ENCODE measurements at places on chromosomes 1 and 21.

DNA sequence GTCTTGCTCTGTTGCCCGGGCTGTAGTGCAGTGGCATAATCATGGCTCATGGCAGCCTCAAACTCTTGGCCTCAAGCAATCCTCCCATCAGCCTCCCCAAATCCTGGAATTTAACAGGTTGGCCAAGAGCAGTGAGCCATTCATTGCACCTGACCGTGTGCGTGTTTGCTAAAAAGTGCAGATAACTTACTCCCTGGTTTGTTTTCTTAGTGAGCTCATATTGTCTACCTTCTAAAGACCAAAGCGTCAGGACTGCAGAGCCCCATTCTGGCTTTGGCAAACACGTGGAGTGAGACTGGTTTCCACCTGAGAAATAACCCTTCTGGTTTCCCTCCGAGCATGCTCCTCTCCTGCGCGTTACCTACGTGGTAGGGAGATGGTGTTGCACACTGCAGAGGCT, 32.2 kb upstream of the CA6 start:
- DNase-seq: no peak

DNA sequence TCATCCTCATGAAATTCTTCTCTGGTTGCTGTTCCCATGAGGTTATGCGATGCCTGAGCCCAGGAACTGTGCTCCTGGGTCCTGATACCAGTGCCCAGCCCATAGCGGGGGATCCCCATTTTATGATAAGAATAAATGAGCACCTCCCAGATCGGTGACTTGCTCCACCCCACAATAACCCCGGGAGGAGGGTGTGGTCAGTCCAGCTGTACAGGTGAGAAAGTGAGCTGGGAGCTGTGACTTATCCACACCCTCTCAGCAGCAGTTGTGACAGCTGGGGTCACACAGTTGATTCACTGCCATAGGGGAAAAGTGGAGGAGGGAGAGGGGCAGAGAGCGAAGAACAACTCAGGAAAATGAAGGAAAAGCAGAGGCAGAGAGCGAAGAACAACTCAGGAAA, 33.4 kb downstream of the OR2G3 start:
- DNase-seq: no peak

- DNase-seq: no peak
Measured at GRCh38 chr1:238961790-238962189, 424.6 kb upstream of the CHRM3 start.

DNA sequence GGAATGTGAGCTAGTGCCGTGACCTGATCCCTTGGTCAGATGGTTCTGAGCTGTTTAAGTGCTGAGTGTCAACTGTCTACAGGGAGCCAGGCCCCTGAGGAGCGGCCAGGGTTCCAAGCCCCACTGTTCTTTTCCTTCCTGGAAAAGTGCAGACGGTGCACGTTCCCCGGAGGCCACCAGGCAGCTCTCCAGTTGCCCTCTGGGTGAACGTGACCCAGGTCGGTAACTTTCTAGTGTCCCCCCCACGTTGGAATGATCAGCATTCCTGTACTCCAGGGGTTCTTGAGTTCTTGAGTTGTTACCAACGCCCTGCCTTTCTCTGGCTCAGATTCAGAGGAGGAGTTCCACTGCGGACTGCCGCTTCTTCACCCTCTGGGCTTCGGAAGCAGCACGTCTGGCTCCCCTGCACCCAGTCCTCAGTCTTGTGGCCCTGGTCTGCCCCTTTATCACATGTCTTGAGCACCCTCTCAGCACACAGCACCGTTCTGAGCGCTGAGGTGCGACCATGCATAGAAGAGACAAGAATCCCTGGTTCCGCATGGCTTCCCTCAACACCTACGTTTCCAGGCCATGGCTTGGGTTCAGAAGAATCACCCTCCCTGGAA, 131.5 kb downstream of the DHRS3 start:
- no peak for DNase-seq

DNA sequence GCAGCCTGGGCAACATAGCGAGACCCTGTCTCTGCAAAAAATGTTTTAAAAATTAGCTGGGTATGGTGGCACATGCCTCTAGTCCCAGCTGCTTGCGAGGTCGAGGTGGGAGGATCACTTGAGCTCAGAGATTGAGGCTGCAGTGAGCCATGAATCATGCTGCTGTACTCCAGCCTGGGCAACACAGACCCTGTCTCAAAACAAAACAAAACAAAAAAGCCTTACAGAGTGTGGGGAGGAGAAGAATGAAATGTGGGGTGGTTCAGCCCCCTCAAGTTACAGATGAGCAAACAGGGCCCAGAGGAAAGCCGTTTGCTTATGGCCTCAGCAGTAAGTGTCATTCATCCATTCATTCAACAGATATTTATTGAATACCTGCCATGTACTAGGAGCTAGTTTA, 40.7 kb downstream of the RPS6KA1 start:
- DNase-seq: no peak

DNA sequence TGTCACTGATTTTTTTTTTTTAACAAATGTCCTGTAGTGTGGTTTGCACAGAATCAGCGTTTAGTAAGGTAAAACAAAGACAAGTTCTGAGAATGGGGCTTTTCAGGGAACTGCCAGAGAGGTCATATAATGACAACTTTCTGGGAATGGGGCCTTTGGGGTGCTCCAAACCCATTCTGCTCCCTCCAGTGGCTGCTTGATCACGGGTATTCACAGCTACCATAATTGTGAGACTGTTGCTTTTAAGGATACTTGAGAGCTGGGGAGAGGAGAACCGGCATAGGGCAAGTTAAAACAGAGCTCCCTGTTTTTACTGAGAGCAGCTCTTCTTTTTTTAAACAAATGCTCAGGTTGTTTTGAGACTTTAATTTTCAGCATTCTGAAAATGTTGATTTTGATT, 48.2 kb downstream of the CYP2J2 start:
- DNase-seq: no peak

- no peak for DNase-seq
Measured at GRCh38 chr1:7781923-7782495, 2.1 kb upstream of the PER3 start.

DNA sequence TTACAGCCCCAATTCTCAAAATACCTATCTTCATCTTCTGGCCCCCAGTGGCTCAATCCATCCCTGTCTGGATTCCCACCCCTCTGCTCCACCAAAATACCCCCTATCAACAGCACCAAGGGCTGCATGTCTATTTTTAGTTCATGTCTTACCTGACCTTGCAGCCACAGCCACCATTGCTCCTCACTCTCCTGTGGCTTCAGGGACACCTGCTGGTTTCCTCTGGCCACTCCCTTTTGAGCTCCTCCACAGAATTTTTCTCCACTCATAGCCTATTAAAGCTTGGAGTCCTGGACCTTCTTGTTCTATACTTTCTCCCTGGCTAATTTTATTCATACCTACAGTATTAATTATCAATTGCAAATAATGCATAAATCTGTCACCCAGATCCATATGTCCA, 125.3 kb upstream of the NGF start:
- no peak for DNase-seq

- DNase-seq: no peak
Measured at GRCh38 chr1:187873126-187873525, 1044.4 kb downstream of the PLA2G4A start.

DNA sequence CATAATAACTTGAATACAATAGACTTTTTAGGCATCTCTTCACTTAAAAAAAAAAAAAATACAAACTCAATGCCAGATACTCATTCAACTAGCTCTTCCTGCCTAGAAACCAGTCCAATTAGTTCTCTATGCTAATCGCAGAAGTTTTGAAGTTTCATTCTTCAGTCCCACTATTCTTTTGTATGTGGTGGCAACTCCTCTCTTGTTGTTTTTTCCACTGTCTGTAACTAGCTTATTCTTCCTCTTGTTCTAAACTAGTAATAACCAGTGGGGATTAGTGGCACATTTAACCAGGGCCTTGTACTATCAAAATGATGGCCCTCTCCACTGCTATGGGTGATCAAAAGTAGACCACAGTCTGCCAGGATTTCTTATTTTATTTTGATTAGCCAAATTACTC, 52.5 kb downstream of the SELENOF start:
- no peak for DNase-seq

DNA sequence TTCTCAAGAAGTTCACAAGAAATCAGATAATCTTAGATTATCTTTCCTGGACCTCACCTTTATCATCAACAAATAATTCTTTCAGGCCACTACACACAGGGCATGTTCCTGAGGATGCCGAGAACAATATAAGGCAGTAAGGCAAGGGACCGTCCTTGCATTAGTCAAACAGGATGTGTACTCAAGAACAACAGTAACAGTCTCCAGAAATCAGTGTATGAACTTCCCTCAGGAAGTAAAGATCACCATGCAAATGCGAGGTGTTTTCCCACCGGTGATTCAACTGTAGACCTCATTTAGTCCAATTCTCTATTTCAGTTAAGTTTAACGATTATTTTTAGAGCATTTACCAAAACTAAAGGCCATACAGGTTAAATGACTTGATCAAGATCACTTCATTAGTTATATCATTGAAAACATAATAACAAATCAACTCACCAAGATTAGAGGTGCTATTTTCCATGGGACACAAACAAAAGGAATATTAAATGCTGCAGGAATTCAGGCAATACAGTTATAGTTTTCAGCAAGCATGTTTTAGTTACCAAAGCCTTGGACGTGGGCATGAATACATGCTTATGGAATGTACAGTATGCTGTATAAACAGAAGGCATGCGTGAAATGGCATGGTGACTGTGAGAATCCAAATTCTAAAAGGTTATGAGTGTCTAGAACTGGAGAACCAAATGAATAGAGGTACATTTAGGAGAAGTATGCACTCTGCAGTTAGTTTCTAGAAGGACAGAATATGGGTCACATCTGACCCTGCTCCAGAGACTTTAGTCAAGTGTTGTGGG, 145.2 kb downstream of the TNR start:
- no peak for DNase-seq

- no peak for DNase-seq
Measured at GRCh38 chr1:210440081-210440480, 111.4 kb downstream of the HHAT start.

DNA sequence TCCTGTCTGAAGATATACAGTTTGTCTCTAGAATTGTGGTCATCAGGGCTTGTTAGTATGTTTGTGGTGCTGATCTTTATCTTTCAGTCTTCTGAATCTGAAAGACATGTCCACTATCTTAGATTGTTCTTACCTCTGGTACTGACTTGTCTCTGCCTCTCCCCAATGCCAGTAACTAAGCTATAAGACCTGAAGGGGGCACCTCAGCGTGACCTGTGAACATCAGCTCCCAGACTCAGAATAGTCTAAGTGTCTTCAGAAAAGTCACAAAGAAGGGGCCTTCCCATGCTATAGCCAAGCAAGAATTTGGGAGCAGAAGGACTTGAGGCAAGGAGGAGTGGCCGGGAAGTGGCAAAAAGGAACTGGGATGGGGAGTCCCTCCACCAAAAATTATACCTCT, 178.1 kb downstream of the NTNG1 start:
- DNase-seq: no peak

DNA sequence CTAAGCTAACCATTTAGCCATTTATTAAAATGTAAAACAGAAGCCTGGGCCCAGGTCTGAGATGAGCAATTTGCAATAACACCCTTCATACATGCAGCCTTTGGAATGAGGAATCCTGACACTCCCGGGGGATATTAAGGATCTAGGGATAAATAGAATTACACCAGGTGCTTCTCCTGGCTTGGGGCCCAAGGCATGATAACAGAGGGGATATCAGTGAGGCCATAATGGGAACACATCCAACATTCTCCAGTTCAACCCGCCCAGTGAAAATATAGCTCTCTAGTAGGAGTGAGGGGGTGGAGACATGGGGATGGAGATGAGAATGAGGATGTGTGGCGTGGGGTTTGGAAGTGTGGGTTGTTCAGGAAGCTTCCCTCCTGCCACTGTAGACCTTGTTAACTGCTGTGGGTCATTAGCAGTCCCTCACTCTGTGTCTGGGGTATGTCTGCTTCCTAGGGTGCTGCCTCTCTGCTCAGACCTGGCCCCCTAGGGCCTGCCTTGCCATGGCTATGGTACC, 57.9 kb upstream of the KANK4 start:
- no peak for DNase-seq

DNA sequence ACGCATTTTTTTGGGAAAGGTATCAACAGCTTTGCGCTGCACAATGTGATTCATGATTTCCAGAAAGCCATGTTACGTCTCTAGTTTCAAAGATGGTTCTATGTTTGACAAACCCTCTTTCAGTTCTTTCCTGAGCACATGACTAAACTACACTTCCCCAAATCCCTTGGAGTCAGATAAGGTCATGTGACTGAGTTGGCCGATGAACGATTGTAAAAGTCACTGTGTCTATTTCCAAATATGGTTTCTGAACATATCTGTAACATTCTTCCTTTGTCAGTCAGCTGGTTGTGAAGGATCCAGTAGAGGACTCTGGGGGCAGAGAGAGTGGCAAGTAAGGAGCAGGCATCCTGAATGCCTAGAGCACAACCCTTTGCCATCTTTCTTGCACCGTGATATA, 35.4 kb downstream of the TMPRSS15 start:
- no peak for DNase-seq

- DNase-seq: no peak
Measured at GRCh38 chr21:38310646-38311485, 54.1 kb downstream of the KCNJ15 start.

GRCh38 chr1:220689666-220690065, 497 bp upstream of the C1orf115 start:
- DNase-seq: no peak

DNA sequence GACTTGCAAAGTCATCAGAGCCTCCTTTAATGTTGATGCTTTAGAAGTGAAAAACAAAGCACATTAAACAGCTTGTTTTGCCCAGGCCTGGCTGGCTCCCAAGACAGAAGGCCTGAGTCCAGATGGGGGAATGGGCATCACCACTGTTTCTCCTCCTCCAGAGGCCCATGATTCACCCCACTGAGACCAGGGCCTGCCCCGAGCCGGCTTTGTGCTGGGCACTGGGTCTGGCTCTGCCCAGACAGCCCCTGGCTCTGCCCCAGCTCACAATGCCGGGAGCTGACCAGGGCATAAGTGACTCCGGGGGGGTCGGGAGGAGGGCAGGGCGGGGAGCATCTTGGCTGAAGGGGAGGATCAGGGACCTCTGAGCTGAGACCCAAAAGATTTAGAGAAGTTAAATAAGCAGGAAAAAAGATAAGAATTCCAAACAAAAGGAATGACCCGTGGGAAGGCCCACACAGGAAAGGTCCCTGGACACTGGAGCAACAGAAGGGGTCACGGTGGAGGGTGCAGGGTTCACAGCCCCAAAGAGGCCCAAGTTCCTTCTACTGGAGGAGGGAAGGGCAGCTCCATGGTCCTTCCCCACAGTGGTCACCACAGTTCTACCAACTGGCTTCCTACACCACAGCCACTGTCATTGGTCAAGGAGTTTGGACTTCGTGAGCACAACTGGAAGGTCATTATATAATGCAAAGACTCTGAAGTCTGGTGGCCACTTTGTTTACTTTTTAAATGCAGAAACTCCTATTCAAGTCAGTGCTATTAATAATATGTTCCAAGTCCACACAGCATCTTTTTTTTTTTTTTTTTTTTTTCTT, 5.5 kb downstream of the C2CD2 start:
- DNase-seq: peak; percentile 81
